ENCODE measurements at places on chromosomes 16 and 17.

DNA sequence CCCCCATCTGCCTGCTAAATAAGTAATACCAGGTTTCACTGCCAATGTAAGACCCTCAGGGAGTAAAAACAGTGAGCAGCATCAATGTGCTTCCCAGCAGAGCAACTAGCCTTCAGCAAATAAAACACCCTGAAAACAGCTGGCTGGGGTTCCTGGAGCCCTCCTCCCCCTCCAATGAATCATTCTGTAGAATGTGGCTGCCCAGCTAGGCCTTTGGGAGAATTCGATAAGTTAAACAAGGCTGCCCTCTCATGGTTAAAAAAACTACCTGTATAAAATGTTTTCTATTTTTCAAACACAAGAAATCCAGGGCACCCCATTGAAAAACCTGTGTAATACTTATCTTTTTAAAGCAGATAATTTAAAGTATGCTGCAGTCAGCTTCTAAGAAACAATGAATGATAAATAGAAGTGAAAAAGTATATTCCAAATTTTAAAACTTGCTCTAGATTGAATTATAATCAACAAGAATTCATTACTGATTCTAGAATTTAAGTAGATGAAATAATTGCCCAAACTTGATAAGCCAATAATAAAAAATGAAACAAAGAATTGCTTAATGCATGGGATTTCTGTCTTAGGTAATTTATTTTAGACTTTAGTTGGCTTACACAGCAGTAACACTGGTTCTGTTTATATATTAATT, 9.4 kb upstream of the TOM1L1 start:
- no peak for DNase-seq

- DNase-seq: no peak
Observed at GRCh38 chr16:80122115-80122514, 418.7 kb upstream of the DYNLRB2 start.

GRCh38 chr16:17377360-17378324, 93.1 kb downstream of the XYLT1 start:
- DNase-seq: no peak

DNA sequence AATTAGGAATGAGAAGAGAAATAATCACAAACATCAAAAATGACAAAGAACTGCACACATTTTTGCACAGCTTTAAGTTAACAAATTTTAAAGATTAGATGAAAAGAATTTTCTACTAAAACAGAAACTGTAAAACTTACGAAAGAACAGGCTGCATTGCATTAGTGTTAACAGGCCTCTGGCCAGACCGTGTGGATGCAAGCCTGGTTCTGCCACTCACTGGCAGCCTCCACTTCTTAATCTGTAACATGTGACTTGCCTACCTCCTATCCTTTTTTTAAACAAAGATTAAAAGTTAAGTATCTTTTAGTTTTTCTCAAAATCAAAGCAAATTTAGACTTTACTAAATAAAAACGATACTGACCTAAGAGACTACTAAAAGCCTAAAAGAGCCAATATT, 37.5 kb downstream of the CREBBP start:
- no peak for DNase-seq

GRCh38 chr16:11498683-11499082, 88.0 kb downstream of the LITAF start:
- DNase-seq: no peak

GRCh38 chr17:59372138-59372751, 40.8 kb downstream of the YPEL2 start:
- DNase-seq: no peak

GRCh38 chr16:12903407-12904328, 2.3 kb downstream of the SHISA9 start:
- DNase-seq: no peak

DNA sequence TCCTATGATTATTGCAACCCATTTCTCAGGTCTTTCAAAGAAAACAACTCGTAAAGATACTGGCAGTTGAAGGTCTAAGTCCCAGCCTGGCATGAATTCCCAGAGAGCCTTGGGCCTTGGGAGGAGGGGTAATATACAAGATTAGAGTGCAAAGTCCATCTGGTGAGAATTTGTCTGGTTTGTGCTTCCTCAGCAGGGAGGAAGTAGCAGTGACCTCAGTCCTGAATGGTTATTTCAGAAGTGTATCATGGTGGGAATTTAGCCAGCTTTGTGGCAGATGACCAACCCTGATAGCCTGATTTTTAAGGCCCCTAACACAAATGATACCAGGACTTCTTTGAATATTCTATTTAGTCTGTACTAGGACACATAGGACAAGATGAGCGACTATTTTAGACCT, 151.2 kb upstream of the TBX2 start:
- DNase-seq: no peak

DNA sequence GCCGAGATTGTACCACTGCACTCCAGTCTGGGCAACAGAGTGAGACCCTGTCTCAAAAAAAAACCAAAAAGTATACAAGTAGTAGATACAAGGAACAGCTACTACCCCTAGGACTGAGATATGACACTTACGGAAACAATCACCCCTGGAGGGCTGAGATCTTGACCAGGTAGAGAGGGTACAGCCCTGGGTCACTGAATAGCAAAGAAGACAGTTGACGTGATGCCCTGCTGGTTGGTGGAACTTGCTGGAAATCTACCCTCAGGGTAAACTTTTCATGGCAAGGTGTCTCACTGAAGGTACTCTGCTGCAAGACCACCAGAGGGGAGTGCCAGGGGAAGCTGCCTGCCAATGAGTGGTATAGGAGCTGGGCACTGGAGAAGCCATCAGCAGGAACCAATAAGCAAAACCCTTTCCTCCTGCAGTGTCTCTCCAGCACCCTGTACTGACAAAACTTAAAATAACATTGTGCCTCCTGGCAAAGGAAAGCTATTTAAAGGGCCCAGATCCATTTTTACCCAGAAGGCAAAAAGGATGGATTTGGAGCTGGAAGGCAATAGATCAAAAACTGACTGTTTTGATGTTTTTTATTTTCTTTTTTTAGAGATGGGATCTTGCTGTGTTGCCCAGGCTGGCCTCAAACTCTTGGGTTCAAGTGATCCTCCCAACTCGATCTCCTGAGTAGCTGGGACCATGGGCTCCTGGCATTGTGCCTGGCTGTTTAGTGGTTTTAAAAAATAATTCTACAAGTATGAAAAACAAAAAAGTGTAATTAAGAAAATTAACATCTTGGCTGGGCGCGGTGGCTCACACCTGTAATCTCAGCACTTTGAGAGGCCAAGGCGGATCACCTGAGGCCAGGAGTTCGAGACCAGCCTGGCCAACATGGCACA, 11.3 kb upstream of the PDXDC1 start:
- no peak for DNase-seq

DNA sequence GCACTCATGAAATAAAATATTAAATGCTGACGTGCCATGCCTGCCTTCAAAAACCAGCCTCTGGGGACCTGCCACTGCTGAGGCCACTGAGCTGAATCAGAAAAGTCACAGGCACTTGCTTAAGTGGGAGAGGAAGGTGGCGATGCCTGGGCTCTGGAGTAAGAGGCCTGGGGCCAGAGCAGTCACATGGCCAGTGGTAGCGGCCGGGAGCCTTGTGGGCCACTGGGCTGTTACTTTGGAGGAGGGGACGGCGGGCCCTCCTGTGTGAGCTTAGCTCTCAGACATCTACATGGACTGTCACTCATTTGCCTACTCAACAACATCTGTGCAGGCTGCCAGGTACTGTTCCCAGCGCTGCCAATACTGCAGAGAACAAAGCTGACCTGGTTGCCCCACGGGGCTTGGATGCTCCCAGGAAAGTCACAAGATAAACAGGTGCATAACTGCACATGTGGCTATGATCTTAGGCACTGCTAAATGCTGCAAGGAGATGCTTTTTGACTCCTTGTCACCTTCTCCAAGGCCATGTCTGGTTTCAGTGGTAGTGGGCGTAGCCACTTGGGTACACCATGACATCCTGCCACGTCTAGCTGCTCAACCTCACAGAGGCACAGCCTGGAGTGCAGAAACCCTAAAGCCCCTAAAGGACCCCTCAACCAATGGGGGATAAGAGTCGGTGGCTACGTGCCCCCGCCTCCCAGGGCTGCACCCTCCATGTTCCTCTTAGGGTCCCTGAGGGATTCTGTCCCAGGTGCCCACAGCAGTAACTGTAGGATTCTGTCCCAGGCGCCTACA, 11.6 kb downstream of the COTL1 start:
- DNase-seq: no peak

DNA sequence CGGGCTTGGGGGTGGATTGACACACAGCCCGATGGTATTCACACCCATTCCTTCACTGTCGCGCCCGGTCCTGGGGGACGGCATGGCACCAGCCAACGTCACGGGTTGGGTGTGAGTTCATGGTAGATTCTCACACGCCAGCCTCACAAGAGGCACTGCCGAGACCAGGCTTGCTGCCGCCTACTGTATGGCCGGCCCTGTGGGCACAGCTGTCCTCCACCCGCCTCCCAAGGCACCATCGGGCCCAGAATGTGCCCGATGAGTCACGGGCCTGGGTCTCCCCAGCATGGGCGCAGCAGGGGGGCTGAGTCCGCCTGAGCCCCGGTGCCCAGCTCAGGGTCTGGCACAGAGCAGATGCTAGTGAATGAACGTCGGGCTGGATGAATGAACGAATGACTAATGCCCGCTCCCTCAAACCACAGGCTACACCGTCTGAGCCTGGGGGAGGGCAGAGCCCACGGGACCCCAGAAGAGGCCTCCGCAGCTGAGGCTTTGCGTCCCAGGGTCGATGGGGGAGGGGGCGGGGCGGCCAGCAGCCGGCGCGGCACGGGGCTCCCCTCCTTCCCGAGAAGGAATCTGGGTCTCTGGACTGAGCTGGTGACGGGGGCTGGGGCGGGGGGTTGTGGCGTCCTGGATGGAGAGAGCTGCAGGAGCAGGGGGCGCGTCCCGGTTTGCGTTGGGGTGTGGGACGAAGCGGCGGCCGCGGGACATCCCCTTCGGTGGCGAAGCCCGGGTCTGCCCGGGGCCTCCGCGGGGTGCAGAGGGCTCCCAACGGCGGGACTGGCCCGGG, 829 bp downstream of the PITPNM3 start:
- no peak for DNase-seq

- DNase-seq: no peak
Observed at GRCh38 chr17:5331506-5331905, 49.4 kb downstream of the RABEP1 start.

DNA sequence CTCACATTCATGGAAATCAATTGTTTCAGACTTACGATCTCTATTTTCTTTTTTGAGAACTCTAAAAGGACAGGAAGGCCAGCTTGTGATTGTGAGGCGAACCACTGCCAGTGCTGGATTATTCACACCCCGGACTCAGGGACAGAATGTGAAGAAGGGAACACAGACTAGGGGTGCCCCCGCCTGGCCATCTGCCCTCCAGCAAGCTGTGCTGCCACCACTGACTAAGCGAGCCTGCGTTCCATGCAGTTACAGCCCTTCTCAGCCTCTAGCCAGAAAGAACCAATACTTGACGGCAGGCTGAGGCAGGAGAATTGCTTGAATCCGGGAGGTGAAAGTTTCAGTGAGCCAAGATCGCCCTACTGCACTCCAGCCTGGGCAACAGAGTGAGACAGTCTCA, 2.8 kb downstream of the HAGH start:
- no peak for DNase-seq
